ENCODE measurements at places on chromosomes 1 and 21.
A peak's percentile ranks its signal among the peaks of the same experiment; 100 is the strongest.

DNA sequence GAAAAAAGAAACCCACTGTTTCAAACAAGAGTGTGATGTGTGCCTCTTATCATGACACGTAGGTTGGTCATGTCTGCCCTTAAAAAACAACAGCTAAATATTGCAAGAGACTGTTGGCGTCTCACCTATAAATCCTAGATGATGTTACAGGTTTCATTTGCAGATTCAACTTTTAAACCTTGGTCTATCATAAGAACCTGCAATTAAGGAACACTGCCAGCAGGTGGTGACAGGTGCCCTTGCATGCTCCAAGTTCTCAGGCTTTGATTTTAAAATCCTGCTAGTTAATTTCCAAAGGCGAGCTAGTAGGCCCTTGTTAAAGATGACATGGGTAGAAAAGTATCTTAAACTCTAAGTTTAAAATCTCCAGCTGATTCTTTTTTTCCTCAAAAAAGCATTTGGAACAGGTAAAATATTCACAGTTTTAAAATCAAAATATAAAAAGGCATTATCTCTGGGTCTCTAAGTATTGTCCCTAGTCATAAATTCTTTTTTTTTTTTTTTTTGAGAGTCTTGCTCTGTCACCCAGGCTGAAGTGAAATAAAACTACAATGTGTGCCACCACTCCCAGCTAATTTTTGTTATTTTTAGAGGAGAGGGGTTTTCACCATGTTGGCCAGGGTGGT is 39.1 kb downstream of the CLSTN1 start:
- DNase-seq, result peak; percentile 63
- H3K4me3 ChIP-seq, result no peak overlapping the region
- H3K4me1 ChIP-seq, result peaks cover 13% of the 10 kb centered on the region
- no peak overlapping the region for H3K27ac ChIP-seq
- H3K36me3 ChIP-seq, result peaks cover 12% of the 10 kb centered on the region
- H3K27me3 ChIP-seq, result no peaks in the 10 kb centered on the region

- H3K27me3 ChIP-seq, result no peaks in the 10 kb centered on the region
- no peak overlapping the region for H3K27ac ChIP-seq
- no peak for DNase-seq
- H3K36me3 ChIP-seq, result peaks cover 40% of the 10 kb centered on the region
- H3K4me1 ChIP-seq, result no peaks in the 10 kb centered on the region
These were observed 68.4 kb downstream of the RAB3GAP2 start for GRCh38 chr1:220203816-220204215.

- DNase-seq, result no peak
- H3K4me3 ChIP-seq, result peak overlapping the region; percentile 82
- H3K27ac ChIP-seq, result peak overlapping the region; percentile 87
- H3K36me3 ChIP-seq, result peaks cover 16% of the 10 kb centered on the region
These were observed 1.1 kb upstream of the LBR start for GRCh38 chr1:225428881-225429455.

GRCh38 chr1:160646711-160647328 is at the start of gene SLAMF1:
SLAMF1 (minus strand) TSS chr1:160647044; CDS start chr1:160646945, 99 bp downstream.
- H3K27me3 ChIP-seq, result no peaks in the 10 kb centered on the region
- DNase-seq, result no peak
- peak within 1 kb of the TSS; percentile 98 for H3K27ac ChIP-seq
- peak within 1 kb of the TSS; percentile 93 for H3K4me3 ChIP-seq

DNA sequence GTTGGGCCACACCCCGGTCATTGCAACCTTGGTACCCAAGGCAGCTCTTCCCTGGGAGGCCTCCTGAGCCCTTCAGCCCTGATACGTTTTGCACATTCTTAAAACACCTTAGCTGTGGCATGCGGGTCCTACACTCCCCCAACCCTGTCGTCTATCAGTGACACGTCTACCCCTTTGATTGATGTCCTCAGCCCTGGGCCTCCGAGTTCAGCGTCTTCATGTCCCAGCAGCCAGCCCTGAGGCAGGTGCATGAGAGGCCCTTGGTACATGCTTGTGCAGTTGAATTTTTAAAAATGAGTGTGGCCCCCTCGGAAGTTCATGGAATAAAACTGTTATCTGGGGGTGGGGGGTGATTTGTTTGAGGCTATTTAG is 38.9 kb upstream of the ADARB1 start:
- no peaks in the 10 kb centered on the region for H3K4me1 ChIP-seq
- no peak overlapping the region for H3K4me3 ChIP-seq
- DNase-seq, result no peak
- H3K27ac ChIP-seq, result no peak overlapping the region
- H3K36me3 ChIP-seq, result no peaks in the 10 kb centered on the region

GRCh38 chr1:184563308-184563707 is 176.5 kb downstream of the C1orf21 start:
- H3K27me3 ChIP-seq, result no peaks in the 10 kb centered on the region
- peak overlapping the region; percentile 33 for H3K27ac ChIP-seq
- no peak for DNase-seq
- no peak overlapping the region for H3K4me3 ChIP-seq

DNA sequence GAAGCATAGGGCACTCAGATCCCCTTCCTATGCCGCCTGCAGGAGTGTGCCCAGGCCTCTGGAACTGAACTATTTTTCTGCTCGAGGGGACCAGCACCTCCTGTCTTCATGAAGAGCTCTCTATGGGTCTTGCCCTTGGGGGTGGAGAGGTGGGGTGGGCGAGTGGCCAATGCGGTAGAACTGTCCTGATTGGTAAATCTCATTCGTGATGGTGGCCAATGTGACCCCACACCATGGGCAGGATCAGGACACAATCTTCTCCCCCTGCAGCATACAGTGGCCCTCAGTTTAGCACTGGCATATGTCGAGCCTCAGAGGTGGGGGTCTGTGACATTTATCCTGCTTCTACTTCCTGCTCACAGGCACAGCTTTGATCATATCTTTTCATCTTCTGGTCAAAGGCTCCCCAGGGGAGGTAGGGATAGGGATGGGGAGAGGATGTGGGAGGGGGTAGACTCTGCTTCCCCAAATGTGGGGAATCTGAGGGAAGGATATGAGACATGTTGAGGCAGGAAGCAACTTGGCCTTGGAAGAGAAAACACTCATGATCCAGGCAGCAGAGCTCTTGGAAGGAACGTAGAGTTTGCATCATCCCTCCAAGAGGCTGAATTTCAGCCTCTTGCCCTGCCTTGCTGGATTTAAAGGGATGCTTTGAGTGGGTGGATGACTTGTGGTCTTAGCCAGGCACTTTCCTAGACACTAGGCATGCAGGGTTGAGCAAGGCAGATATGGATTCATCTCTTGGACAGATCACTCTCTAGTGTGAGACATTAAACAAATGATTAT is 81.8 kb downstream of the LAMC2 start:
- H3K27ac ChIP-seq, result no peak overlapping the region
- H3K27me3 ChIP-seq, result peaks cover 46% of the 10 kb centered on the region
- H3K4me3 ChIP-seq, result no peak overlapping the region
- no peak for DNase-seq

DNA sequence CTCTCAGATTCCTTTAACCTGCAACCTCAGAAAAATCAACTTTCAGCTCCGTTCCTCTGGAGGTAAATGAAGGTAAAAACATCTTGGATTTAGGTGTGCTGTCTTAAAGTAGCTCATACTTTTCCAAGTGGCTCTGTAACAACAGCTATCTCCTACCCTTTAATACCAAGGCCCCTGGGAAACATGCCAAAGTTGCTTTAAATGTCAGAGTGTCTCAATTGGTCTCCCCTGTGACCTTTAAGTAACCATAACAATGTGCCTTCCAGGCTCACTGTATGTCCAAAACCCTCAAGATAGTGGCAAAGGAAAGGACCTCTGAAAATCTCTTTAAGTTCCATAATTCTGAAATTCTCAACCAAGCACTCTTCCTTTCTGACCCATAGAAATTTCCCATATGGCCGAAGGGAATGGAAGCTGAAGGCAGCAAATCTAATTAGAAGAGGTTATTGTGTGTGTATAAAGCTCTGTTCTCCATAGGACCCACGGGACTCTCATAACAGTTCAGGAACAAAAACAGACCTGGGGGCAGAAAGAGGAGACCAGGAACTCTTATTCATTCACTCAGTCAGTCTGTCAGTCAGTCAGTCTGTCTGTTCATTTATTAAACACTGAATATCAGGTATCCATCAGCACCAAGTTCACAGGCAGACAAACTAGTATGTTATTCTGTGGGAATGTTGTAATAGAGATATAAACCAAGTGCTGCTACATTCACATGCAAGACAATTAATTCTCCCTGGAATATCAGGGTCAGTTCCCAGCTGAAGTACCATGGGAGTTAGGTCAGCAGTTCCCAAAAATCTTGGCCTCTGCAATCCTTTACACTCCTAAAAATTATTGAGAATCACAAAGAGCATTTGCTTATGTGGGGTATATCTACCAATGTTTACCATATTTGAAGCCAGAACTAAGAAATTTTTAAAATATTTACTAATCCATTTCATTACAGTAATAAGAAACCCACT is 19.1 kb downstream of the ASTN1 start:
- no peaks in the 10 kb centered on the region for H3K36me3 ChIP-seq
- H3K4me3 ChIP-seq, result no peak overlapping the region
- DNase-seq, result no peak
- H3K27me3 ChIP-seq, result no peaks in the 10 kb centered on the region

DNA sequence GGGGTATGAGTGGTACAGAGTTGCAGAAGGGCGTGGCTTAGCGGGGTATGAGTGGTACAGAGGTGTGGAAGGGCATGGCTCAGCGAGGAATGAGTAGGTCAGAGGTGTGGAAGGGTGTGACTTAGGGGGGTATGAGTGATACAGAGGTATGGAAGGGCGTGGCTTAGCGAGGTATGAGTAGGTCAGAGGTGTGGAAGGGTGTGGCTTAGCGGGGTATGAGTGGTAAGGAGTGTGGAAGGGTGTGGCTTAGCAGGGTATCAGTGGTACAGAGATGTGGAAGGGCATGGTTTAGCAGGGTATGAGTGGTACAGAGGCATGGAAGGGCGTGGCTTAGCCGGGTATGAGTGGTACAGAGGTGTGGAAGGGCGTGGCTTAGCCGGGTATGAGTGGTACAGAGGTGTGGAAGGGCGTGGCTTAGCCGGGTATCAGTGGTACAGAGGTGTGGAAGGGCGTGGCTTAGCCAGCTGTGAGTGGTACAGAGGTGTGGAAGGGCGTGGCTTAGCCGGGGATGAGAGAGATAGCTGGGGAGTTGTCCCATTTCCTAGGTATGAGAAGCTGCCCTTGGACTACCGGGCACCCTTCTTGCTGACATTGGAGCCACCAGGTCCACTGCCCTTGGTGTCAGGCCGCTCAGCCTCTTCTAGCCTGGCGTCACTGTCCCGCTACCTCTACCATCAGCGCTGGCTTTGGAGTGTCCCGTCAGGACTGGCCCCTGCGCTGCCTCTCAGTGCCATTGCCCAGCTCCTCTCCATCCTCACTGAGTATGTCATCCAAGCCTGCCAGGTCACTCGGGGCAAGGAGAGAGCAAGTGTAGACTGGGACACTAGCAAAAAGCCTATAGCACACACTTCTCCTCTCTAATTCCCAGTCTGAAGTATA is 29.8 kb downstream of the HYI start:
- H3K27ac ChIP-seq, result peak overlapping the region; percentile 41
- peaks cover 13% of the 10 kb centered on the region for H3K4me1 ChIP-seq
- no peak overlapping the region for H3K4me3 ChIP-seq
- no peaks in the 10 kb centered on the region for H3K27me3 ChIP-seq
- DNase-seq, result no peak

DNA sequence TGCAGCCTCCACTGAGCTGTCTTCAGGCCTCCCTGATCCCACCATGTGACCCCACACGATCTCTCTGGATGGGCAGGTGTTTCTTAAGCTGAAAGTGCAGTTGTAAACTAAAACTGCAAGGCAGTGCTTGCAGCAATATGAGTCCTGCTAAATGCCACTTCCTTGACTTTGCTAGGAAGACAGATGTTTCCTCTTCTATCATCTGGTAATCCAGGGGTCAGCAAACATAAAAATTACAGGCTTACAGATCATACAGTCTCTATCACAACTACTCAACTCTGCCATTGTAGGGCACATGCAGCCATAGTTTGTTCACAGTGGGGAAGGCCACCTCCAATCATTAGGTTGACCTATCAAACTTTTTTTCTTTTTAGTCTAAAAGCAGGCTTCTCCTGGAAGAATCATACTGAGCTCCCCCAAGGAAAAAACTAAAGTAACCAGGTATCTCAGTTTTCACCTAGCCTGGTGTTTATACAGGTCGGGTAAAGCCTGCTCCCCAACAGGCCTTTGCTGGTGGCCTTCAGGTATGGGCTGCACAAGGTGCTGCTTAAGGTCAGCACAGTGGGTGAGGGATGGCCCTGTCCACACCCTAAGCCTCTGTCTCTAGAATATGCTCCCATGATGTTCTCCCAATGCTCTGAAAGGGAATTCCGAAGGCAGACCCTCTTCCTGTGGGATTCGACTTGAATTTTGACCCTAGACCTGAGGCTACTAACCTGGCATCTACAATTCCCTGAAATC is 10.8 kb downstream of the ABCA4 start:
- peaks cover 2% of the 10 kb centered on the region for H3K36me3 ChIP-seq
- H3K27ac ChIP-seq, result no peak overlapping the region
- DNase-seq, result no peak
- peaks cover 8% of the 10 kb centered on the region for H3K4me1 ChIP-seq
- H3K27me3 ChIP-seq, result peaks cover 21% of the 10 kb centered on the region

DNA sequence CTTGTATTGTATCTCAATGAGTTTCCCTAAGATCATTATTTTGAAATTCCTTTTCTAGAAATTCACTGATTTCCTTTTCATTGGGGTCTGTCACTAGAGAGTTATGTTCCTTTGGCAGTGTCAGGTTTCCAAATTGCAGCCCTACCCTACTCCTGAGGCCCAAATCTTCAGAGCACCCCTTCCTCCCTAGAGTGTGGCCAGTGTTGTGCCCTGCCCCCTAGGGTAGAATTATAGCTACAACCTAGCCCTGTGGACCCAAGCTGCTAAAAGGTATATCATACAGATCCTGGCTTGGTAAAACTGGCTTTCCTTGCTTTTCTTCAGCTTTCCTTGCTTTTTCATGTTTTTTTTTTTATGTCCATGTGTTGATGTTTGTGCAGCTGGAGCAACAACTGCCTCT is 60.7 kb downstream of the DIPK1A start:
- no peaks in the 10 kb centered on the region for H3K27me3 ChIP-seq
- H3K4me1 ChIP-seq, result peaks cover 7% of the 10 kb centered on the region
- no peak for DNase-seq
- H3K36me3 ChIP-seq, result no peaks in the 10 kb centered on the region
- no peak overlapping the region for H3K4me3 ChIP-seq
- H3K27ac ChIP-seq, result no peak overlapping the region

DNA sequence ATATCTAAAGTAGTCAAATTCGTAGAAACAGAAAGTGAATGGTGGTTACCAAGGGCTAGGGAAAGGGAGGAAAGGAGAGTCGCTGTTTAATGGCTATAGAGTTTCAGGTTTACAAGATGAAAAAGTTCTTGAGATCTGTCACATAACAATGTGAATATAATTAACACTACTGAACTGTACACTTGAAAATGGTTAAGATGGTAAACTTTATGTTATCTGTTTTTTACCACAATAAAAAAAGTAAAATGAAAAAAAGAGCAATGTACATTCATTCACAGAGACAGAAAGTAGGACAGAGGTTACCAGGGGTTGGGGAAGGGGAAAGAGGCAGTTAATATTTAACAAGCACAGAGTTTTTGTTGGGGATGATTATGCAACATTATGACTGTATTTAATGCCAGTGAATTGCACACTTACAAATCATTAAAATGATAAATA is 53.3 kb upstream of the SEC16B start:
- H3K27ac ChIP-seq, result no peak overlapping the region
- DNase-seq, result no peak
- no peaks in the 10 kb centered on the region for H3K4me1 ChIP-seq

- H3K36me3 ChIP-seq, result no peaks in the 10 kb centered on the region
- H3K4me1 ChIP-seq, result peaks cover 15% of the 10 kb centered on the region
- DNase-seq, result no peak
- H3K4me3 ChIP-seq, result no peak overlapping the region
- no peak overlapping the region for H3K27ac ChIP-seq
- H3K27me3 ChIP-seq, result peaks cover 47% of the 10 kb centered on the region
These were observed 12.5 kb upstream of the TADA1 start for GRCh38 chr1:166888373-166889111.

- peaks cover 3% of the 10 kb centered on the region for H3K4me1 ChIP-seq
- no peak overlapping the region for H3K4me3 ChIP-seq
- no peaks in the 10 kb centered on the region for H3K27me3 ChIP-seq
- no peak for DNase-seq
- H3K27ac ChIP-seq, result no peak overlapping the region
These were observed 299.2 kb downstream of the SRGAP2C start for GRCh38 chr1:121483961-121484424.
